Activated CD4-positive, CD25-positive, alpha-beta regulatory T cell (primary cell): ENCODE measurements at places on chromosomes 5 and 9.

DNA sequence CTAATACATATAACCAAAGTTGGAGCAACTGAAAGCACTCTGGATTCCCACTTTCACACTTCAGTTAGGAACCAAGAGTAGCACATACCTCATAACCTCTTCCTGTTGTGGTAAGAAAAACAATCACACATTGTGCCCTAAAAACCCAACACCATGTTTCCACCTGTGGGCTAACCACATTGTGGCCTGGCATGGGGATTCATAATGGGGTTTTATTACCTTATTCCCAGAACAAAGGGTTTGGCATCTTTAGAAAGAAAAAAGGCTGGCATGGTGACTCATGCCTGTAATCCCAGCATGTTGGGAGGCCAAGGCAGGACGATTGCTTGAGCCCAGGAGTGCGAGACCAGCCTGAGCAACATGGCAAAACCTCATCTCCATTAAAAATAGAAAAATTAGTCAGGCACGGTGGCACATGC lies 60.6 kb downstream of the HSD17B3 start:
- DNase-seq = no peak

GRCh38 chr9:136389396-136389795 lies 10.6 kb downstream of the SNAPC4 start:
- DNase-seq = no peak

- DNase-seq = no peak
Measured at GRCh38 chr5:147507480-147508126, 2.3 kb downstream of the DPYSL3 start.

- DNase-seq = no peak
Measured at GRCh38 chr5:84285641-84286637, 98.7 kb downstream of the EDIL3 start.

- DNase-seq = no peak
Measured at GRCh38 chr5:168753691-168754254, 174.6 kb upstream of the PANK3 start.

DNA sequence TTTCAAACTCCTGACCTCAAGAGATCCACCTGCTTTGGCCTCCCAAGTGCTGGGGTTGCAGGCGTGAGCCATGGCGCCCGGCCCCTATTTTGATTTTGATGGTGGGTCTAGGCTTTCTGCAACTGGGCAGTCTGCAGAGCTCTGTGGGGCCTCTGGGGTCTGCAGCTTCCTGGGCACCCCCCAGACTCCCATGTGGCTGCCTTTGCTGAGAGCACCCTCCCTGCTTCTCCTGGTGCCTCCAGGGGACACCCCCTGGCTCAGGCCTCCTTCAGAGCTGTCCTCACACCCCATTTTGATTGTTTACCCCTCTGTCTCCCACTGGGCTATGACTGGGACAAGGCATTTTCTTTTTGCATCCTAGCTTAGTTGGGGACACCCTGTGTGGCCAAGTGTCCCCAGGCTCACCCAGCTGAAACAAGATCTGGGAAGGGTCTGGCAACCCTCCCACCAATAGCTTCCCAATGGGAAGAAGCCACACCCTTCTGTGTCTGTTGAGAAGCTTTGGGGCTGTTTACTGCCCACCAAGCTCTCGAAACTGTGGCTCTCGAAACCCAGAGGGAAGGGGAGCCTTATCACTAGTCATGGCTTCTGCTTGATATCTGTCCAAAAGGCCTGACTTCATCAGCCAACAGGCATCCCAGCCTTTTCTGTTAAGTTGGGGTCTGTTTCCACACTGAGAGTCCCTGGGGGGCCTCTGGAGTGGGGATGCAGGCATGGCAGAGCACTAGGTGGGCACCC lies 204.4 kb upstream of the IER5L start:
- no peak for DNase-seq

DNA sequence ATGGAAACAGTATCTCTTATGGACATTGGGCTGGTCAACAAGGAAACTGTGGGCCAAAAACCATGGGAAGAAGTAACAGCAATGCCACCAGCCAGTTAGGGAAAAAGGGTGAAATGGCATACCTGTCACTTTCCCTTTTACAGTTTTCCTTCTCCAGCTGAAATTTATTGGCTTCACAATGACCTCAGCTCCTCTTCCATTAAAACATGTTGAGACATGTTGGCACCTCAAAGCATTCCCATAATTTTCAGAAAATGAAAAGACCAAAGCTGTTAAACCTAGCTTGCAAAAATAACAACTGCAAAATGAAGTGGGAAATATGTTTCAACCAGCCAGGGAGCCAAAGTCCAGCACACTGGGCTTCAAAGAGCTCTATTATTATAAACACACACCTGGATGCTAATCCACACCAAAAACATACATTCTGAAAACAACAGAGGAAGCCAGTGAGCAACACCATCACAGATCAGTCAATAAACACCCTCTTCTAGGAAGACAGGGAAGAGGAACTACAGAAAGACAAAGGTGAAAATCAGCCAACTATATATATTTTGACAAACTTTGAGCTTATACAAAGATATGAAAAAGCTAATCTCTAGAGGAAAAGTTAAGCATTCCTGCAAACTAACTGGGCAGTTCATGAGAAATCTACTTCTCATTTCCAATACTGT lies 78.4 kb upstream of the PTGER4 start:
- no peak for DNase-seq

DNA sequence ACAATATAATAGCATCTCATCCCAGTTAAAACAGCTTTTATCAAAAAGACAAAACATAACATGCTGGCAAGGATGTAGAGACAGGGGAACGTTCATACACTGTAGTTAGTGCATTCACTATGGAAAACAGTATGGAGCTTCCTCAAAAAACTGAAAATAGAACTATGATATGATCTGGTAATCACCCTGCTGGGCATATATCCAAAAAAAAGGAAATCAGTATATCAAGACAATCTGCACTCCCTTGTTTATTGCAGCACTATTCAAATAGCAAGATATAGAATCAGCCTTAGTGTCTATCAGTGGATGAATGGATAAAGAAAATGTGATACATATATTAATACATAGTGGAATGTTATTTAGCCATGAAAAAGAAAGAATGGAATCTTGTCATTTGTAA lies 88.5 kb downstream of the PBX3 start:
- DNase-seq = no peak

GRCh38 chr9:97397220-97397619 lies 14.7 kb upstream of the TDRD7 start:
- no peak for DNase-seq

- DNase-seq = peak; percentile 82
Measured at GRCh38 chr5:150412319-150413175, at the start of gene CD74. CD74 (minus strand) TSS chr5:150412910; CDS start chr5:150412749, 161 bp downstream.

- DNase-seq = no peak
Measured at GRCh38 chr5:14218897-14219573, 75.9 kb downstream of the TRIO start.

DNA sequence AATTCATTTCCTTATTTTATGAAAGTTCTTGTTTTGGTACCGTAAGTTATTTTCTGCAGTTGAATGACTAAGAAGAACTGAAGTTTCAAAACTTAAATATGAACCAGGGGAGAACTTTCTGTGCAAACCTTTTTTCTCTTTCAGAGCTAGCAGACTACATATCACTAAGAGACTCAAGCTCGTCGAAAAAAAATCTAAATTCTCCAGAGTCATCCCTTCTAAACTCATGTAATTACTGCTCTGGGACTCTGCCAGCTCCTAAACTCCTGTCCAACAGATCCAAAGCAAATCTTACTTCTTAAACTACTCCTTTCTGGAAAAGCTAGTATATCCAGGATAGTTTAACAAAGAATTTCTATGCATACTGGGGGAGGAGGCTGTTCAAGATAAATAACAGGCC lies 87.0 kb upstream of the NR5A1 start:
- DNase-seq = no peak

- DNase-seq = no peak
Measured at GRCh38 chr9:38295764-38296163, 96.7 kb upstream of the ALDH1B1 start.

DNA sequence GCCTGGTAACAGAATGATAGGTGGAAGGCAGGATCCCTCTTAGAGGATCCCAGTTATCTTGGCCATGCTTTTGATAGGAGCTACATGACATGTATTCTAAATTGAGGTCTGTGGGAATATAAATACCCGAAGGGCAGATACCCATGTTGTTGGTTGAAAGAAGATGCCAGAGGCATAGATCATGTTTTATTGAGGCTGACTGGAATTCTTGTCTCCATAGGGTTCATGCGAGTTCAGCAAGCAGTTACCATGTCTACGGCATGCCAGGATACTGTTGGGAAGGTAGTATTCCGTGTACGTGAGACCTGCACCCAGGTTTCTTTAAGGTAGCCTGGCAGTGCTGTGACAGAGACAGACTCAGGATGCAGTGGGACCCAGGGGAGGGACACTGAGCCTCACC lies 230.7 kb downstream of the NR3C1 start:
- no peak for DNase-seq

DNA sequence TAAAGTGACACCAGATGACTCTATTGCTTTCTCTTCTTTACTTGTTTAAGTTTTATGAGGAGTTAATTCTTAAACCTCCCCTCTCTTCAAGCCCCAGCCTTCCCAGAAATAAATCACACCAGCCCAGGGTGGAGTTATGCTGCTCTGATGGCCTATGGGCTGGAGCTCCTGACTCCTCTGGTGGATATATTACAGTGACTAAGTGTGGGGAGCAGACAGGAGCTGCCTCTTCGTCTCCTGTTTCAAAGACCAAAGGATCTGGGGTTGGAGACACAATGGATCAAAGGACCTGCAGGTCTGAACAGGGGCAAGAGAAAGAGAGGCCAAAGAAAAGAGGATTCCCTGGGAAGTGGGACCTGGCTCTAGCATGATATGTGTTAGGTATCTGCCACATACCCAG lies 312.0 kb upstream of the MSX2 start:
- DNase-seq = no peak

- no peak for DNase-seq
Measured at GRCh38 chr9:690517-691111, 150.9 kb upstream of the DMRT1 start.

GRCh38 chr9:3947588-3947845 lies 352.4 kb downstream of the GLIS3 start:
- no peak for DNase-seq

- no peak for DNase-seq
Measured at GRCh38 chr5:66757219-66757833, 161.1 kb downstream of the MAST4 start.

- no peak for DNase-seq
Measured at GRCh38 chr5:33810491-33811120, 81.2 kb downstream of the ADAMTS12 start.

- DNase-seq = no peak
Measured at GRCh38 chr5:180718810-180719453, 20.9 kb downstream of the OR2Y1 start.

DNA sequence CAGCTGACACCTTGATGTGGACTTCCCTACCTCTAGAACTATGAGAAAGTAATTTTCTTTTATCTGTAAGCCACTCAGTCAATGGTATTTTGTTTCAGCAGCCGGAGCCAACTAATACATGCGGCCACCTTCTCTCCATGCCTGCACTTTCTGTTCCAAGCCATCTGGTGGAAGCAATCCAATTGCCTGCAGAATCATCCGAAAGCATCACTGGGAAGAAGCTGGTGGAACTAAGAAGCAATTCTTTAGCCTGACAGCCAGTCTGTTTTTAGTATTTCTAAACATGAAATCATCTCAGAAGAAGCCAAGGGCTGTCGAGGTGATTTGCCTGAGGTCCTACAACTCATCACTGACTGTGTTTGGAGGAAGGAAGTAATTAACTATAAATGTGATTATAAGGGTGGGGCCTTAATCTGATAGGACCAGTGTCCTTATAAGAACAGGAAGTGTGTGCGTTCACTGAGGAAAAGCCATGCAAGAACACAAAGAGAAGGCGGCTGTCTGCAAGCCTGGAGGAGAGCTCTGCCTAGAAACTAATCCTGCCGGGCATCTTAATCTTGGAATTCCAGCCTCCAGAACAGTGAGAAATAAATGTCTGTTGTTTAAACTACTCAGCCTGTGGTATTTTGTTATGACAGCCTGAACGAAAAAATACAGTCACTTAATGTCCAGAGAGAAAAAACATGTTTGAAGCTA lies 49.1 kb downstream of the NXNL2 start:
- no peak for DNase-seq

GRCh38 chr9:32524892-32525708 lies 896 bp downstream of the RIGI start:
- DNase-seq = no peak

- no peak for DNase-seq
Measured at GRCh38 chr9:79395228-79395627, 176.5 kb upstream of the TLE4 start.

GRCh38 chr5:1824903-1825841 lies 24.0 kb downstream of the NDUFS6 start:
- no peak for DNase-seq

DNA sequence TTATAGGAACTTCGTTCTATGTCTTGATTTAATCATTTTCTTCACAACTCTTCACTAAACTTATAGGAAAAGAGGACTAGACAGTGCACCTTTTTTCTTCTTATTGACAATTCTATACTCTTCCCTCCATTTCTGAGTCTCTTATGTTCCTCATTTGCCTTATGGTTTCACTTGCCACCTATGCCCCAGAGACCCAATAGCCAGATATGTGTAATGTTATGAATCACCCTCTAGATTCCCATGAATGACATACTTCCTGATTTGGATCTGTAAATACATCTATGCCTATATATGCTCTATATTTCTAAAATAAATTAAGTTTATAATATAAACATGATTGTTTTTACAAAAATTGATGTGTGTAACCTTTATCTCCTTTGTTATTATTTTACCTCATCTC lies 514.1 kb upstream of the MEF2C start:
- no peak for DNase-seq

DNA sequence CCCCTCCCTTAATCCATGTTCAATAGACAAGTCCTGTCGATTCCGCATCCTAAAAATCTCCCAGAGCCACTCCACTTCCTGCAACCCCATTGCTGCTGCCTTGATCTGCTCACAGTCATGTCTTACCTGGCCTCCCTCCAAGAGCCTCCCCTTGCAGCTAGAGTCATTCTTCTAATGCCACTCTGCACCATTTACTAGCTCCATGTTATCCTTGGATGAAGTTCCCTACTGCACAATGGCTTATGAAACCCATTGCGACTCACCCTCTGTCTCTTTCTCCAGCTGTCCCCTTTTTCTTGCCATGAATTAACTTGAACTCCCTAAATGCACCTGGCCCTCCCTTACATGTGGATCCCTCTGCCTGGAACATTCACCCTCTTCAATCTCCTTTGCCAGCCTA lies 39.5 kb downstream of the MEGF10 start:
- no peak for DNase-seq

DNA sequence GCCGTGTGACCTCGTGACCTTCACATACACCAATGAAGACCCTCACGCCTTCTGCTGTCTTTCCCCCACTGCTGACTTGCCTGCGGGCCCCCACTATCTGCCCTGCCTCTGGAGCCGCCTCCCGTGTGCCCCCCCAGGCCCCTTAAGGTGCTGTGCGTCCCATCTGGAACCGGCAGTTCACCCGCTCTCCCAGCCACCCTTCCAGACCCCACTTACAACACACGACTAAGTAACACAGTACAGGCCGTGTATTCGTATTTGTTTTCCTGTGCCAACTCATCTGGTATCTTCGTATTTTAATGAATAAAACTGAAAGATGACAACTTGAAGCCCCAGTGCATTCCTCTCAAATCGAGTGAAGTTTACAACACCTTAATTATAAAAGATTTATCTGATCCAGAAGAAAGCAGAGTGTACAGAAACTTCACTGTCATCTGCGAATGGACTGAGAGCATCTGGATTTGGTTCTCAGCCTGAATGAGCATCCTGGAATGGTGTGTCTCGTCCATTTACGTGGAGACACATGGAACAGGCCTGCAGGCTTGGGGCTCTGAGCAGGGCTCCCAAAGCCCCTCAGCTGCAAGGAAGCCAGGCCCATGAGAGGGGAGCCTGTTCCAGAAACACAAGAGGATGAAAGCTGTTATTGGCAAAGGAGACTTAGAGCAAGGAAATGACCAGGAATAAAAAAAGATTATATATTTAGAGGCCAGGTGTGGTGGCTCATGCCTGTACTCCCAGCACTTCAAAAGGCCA lies 21.9 kb upstream of the TERT start:
- DNase-seq = no peak
